Hippocampal formation (tissue), 2 donors: ENCODE measurements at places on chromosomes 2 and 18.

GRCh38 chr2:137000811-137001210 lies 235.5 kb downstream of the THSD7B start:
- no peak for DNase-seq

- DNase-seq = no peak
These were observed 89.4 kb downstream of the TMEM131 start for GRCh38 chr2:97906307-97906706.

DNA sequence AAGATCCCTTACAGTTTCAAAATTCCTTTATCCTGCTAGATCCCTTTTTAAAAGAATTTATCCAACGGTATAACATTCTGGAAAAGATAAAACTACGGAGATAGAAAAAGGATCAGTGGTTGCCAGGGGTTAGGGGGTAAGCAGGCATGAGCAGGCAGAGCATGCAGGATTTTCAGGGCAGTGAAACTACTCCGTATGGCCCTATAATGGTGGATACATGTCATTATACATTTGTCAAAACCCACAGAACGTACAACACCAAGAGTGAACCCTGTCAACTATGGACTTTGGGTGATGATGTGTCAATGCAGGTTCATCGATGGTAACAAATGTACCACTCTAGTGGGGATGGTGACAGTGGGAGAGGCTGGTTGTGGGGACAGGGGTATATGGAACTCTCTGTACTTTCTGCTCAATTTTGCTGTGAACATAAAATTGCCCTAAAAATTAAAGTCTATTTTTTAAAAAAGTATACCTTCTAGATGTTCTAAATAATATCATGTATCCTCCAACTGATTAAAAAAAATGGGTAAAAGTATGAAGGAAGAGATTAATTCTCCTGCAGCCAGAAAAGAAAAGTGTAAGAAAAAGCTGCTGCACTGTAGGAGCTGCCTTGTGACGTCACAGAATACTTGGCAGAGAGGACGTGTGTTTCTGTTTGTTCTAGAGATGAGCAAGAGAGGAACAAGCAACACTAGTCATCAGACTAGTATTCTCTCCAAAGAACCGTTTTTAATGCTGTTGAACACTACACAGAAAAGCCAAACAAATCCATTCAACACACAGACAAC lies 23.6 kb downstream of the ANKRD44 start:
- DNase-seq = peak; percentile 62

- DNase-seq = no peak
These were observed 130.4 kb upstream of the CYP26B1 start for GRCh38 chr2:72278046-72278445.

DNA sequence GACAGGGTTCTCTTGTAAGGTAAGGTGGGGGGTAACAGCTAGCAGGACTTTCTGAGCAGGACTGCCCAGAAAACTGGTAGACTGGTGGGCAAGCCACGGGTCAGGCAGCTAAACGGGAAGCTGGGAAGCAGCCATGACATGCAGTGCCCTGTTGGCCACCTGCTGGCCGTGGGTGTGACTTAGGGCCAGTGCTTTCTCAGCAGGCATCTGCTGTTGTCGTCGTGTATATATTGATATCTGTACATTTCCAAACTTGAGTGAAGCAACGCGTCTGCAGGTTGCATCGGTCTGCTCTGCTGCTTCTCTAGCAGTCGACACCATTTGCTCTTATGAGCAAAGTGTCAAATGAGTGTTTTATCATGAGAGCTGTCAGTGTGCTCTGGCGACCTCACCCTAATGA lies 31.0 kb downstream of the COA5 start:
- no peak for DNase-seq

DNA sequence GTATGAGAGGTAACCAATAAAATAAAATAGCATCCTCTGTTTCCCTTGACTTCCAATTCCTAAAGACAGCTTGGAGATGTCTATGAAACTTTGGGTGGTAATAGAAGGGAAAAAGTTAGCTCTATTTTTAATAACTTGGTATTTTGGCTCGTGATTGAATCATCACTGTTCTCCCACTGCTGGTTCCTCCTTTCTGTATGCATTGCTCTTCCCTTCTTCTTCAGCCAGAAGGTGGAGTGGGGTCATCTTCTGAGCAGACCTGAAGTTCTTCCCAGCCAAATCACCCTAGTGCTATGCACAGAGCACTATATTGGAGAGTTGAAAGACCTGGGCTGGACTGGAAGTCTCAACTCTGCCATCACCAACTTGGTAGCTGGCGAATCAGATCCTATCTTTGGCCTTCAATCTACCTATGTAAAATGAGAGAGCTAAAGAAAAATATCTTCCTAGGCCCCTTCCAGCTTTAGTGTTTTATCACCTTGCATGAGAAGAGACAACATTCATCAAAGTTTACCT lies 54.1 kb downstream of the CPO start:
- no peak for DNase-seq

GRCh38 chr2:120886534-120887319 lies 151.1 kb downstream of the GLI2 start:
- DNase-seq = no peak

- DNase-seq = no peak
These were observed 26.9 kb downstream of the GCG start for GRCh38 chr2:162125138-162125537.

DNA sequence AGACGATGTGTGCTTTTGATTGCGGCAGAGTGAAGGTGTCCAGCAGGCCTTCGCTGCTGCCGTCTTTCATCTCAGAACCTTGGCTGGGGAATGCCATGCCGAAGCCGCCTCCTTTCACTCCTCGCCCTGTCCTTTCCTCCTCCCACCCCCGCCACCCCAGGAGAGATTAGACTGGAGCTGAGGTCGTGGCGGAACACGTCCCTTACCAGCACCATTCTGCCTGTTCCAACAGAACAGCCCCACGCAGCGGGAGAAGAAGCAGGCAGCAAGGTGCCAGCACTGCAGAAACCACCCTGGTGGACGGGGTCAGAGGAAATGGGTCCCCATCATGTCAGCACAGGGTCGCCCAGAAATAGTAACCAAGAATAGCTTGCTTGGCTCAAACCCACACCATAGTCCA lies 24.8 kb upstream of the RBM44 start:
- DNase-seq = no peak
